ENCODE measurements at places on chromosomes 7 and 10.
A peak's percentile ranks its signal among the peaks of the same experiment; 100 is the strongest.

GRCh38 chr7:29335188-29336083, 140.9 kb downstream of the CHN2 start:
- no peak for DNase-seq

DNA sequence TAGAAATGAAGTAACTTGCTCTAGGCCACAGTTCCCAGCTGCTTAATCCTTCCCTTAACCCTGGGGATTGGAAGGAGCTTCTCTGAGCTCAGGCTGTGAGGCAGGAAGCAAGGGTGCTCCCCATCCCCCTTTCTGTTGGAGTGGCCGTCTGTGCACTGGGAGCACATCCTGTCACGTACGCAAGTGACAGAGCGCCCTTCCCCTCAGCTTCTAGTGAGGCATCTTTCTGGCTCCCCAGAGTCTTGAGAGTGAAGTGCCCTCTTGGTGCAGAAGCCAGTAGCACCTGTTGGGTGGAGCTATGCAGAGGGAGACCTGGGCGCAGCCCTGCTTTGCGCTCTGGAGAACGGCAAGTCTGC, 47.8 kb downstream of the SHH start:
- DNase-seq: no peak

DNA sequence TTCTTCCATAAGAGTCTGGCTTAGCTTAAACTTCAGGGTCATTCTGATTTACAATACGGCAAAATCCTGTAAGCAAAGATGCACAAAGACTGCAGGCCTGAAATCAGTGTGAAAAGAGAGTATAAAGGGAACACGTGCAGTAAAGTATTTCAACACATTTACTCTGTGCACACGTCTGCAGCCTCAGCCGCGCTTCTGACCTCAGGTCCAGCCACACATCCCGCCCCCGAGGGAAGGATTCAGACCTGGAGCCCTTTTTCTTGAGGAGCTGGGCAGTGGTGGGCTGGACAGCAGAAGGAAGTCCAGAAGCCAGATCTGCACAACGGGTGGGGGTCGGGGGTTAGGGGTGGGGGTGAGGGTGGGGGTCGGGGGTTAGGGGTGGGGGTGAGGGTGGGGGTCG, 58.9 kb upstream of the FAM20C start:
- DNase-seq: no peak

GRCh38 chr10:7272008-7272407, 138.8 kb downstream of the SFMBT2 start:
- no peak for DNase-seq

DNA sequence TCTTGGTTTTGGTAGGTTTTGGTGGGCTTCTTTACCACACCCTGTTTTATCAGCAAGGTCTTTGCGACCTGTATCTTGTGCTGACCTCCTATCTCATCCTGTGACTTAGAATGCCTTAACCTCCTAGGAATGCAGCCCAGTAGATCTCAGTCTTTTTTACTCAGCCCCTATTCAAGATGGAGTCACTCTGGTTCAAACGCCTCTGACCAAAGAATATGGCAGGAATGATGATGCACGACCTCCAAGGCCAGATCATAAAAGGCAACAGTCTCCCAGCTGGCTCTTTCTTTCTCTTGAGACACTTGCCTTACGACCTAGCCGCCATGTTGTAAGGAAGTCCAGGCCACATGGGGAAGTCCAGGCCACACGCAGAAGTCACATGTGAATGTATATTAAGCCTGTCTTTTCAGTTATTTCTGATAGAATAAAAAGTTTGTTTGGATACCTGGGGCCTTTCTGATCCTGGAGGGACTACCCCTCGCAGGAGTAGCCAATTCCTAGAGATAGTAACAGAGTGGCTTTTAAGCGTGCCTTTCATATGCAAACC, 10.5 kb upstream of the RADIL start:
- no peak for DNase-seq

DNA sequence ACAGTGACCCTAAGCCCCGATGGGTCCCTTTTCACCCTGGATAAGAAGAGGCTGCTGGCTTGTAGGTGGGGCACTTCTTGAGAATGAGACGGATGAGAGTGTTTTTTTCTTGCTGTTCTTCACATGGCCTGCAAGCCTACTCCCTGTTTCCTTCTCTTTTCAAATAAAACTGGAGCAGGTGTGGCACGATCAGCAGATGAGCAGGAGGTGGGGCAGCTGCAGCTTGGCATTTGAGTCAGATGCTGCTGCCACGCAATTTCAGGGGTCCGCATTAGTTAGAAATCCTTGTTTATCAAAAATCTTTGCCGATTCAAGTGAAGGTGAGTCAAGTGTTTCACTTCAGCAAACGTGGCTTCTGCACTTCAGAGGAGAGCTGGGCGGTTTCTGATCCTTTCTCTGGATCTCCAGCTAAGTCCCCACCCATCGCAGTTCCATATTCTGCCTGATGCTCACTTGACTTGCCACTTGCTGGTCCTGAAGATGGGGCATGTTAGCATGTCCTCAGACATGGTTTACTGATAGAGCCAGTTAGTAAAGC, 20.8 kb downstream of the WDFY4 start:
- no peak for DNase-seq

DNA sequence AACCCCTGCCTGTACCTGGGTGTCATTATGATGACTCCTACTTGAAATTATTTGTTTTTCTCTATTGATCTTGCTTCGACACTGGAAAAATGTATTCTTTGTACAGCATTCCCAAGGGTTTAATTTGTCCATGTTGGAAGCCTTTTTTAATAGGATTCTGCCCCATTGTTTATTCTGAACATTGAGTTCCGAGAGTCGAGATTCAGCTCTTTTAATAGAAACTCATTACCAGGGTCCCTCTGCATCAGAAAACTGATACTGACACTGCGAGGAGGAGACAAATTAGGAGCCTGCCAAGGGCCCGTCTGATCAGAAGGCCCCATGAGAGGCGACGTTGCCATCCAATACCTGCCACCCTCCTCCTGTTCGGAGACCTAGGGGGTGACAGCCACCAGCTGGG, 260.5 kb upstream of the ZMIZ1 start:
- no peak for DNase-seq

DNA sequence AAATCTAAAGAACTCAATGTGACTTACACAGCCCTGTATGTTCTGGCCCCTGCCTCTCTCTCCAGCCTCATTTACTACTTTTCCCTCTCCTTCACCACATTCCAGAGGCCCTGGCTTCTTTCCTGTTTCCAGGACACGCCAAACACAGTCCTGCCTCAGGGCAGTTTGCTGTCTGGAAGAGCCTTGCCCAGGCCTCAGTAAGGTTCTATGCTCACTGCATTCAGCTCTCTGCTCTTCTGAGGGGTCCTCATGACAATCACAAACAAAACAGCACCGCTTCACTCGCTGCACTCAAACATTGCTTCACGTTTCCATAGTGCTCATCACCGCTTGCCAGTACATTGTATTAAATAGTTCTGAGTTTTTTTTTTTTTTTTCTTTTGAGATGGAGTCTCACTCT, 35.1 kb upstream of the GARS1 start:
- DNase-seq: peak; percentile 62

GRCh38 chr10:4081685-4082111, 296.7 kb upstream of the KLF6 start:
- no peak for DNase-seq

DNA sequence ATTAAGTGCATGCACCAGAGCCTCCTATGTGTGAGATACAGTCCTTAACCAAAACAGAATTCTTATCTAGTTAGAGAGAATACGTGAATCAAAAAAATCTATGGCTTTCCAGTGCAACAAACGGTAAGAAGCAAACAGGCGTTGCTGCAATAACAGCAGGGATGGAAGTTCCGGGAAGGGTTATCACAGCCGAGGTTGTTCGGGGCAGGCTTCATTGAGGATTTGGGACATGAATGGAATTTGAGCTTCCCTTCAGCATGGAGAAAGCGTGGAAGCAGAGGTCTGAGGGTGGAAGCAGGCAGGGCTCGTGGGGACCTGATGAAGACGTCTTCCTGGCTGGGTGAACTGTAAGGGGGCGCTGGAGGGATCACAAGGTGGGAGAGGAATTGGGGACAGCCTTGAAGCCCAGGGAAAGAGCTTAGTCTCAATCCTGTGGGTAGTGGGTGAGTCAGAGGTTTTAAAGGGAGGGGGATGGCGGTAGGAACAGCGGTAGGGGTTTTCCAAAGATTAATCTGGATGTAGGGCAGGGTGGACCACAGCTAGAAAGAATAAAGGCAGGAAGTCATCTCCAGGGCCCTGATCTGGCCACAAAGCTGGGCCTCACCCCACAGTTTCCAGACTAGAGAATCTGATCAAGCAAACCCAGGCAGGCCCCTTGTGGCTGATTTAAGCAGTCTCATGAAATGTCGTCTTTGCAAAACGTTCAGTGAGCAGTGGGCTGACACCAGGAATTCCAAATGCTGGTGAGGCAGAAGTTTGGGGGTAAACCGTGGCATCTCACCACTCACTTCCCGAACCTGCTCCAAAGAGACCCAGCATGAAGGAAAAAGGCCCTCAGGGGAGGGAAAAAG, 65.1 kb downstream of the CALML3 start:
- DNase-seq: peak; percentile 38

DNA sequence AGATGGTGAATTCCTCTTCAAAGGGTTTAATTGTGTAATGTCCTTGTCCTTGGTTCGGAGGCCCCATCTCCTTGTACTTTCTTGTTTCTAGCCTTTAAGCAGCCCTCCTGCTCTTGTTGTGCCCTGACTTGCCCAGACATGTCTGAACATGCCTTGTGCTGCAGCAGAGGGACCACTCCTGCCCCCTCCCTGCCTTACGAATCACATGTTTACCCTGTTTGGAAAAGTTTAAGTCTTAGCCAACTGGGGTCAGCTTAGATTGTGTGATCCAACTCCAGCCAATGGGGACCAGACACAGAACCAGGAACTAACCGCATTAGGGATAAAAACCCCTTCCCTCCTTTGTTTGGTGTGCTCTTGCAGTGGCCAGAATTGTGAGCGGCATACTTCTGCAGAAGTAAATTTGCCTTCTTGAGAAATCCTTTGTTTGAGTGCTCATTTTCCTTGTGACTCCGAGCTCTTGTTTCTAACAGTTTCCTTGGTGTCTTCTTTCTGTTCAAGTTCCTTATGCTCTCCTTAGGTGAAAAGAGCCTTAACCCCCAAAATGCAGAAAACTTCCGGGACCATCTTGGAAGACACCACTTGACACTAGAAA, 29.4 kb downstream of the CLRN3 start:
- DNase-seq: no peak

Measured in epithelial cell of esophagus (primary cell).